ENCODE measurements at places on chromosomes 6 and 20.
A peak's percentile ranks its signal among the peaks of the same experiment; 100 is the strongest.

DNA sequence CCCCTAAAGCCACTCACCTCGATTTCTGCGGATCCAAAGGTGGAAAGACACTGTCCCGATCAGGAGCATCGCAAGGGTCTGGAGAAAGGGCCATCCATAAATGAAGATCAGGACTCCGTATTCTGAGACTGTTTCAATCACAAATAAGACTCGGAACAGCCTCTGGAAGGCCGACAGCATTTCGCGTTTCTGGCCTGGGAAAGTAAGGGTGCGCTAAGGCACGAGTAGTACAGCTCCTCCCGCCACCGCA, 44.6 kb downstream of the DPPA5 start:
- no peak for DNase-seq

- DNase-seq, result no peak
These were observed 77.6 kb upstream of the MOCS1 start for GRCh38 chr6:40011844-40012243.

- no peak for DNase-seq
These were observed 131.7 kb downstream of the PXDC1 start for GRCh38 chr6:3619800-3620199.

GRCh38 chr6:117464700-117465099, 17.8 kb upstream of the DCBLD1 start:
- no peak for DNase-seq

DNA sequence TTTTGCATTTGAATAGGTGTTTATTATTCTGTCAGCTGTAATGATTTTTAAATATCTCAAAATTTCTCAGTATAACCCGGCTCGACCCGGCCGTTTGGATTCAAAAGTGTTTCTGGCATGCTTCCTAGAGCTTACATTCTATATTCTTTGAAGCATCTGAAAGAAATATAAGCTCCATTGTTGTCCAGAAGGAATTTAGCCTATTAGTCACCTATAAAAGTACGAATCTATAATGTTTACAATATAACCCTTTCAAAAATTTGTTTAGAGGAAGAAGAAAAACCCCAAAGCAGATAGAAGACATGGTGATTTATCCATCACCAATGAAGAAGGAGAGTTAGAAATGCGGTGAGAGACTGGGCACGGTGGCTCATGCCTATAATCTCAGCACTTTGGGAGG, 22.3 kb upstream of the HECA start:
- no peak for DNase-seq

DNA sequence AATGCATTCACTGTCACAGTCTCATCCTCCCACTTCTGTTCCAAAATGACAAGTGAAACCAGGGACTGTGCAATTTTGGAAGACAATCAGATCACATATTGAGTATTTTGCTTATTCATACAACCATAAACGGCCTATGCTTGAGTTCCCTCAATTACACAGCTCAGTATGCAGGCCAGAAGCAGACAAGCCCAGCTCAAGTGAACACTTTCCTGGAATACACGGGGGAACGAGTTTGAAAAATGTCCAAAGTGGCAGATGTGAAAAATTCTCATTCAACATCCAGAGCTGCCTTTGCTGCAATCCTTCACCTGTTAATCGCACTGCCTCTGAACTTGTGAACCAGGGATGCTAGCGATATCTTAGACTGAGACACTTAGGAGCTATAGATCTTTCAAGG, 190.2 kb downstream of the COL9A1 start:
- no peak for DNase-seq

DNA sequence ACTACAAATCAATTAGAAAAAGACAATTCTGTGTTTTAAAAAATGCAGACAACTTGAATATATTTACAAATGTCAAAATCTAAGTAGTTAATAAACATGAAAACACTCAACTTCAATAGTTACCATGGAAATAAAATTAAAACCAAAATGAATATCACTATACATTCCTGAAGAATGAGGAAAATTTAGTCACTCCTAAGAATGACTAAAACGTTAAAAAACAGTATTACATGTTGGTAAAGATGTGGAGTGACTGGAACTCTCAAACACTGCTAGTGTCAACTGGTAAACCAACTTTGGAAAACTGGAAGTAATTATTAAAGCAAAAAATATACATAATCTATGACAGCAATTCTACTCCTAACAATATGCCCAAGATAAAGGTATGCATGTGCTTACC, 36.3 kb downstream of the AHI1 start:
- DNase-seq, result no peak

- no peak for DNase-seq
These were observed 21.4 kb downstream of the BPIFA1 start for GRCh38 chr20:33257237-33257636.

DNA sequence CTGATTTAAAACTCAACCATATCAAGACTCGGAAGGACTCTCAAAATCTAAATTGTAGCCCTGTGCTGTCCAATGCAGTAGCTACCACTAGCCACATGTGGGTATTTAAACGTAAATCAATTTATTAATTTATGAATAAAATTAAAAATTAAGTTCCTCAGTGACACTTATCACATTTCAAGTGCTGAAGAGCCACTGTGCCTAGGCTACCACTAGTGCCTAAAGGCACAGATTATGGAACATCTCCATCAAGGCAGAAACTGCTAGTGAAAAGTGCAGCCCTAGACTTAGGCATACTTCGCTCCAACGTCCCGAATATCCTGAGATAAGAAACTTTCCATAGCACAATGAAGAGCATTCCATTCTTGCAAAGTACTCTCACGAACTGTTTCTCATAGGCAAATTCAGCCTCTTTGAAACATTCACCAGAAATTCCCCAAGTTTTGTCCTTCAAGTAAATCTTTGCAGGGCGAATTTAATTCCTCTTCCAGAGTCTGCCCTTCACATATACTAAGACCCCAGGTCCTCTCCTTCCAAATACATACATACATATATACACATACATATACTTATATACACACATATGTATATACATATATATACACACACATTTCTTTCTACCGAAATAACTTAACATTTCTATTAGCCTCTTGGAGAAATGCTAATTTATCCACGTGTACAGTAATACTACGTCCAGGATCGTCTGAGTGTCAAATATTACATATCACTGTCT, 1.3 kb downstream of the SUPT3H start:
- DNase-seq, result peak; percentile 5

GRCh38 chr20:10919396-10920140, 245.8 kb upstream of the JAG1 start:
- DNase-seq, result no peak

- DNase-seq, result no peak
These were observed 1.5 kb downstream of the COL21A1 start for GRCh38 chr6:56245903-56246351.

DNA sequence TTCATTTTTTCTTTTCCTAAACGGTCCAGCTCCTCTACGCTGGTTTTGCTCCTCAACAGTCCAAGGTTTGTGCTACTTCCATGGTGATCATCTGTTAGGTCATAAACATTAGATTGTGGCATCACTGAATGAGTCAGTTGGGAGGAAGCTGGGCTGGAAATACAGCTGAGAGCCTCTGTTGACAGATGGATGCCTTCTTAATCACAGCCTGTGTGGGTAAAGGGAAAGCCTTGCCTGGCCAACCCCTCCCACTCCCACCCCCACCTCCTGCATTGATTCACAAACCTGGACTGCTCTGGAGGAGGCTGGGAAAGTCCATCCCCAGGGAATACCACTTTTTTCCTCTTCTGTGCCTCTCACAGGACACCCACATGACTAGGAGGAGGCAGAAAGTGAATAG, 180.6 kb upstream of the CCN2 start:
- DNase-seq, result peak; percentile 55

DNA sequence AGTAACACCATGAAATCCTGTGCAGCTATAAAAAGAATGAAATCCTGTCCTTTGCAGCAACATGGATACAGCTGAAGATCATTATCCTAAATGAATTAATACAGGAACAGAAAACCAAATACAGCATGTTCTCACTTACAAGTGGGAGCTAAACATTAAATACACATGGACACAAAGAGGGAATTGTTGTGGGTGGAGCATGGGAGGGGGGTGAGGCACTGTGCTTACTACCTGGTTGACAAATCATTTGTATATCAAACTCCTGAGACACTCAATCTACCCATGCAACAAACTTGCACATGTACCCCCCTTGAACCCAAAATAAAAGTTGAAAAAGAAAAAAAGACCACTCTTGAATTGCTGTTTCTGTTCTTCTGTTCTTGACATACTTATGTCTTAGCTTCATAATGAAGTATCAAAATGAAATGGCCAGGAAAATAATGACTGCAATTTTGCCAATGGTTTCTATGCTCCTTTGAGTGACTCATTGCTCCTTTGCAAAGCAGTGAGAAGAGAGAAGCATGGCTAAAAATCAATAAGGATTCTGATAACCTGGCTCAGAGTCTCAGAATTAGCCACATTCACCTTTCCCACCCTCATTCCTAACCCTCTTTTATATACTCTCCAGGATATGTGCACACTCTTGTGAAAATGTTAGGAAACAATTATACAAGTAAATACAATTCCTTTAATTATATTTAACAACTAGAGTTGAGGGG, 71.0 kb downstream of the CYP39A1 start:
- DNase-seq, result no peak

- no peak for DNase-seq
These were observed 43.4 kb downstream of the LRFN2 start for GRCh38 chr6:40543776-40544175.

GRCh38 chr20:48403167-48403761, 424.5 kb downstream of the PREX1 start:
- no peak for DNase-seq

GRCh38 chr20:24483435-24484080, 14.1 kb downstream of the SYNDIG1 start:
- no peak for DNase-seq

GRCh38 chr6:13065581-13065980, 262.8 kb downstream of the TBC1D7 start:
- no peak for DNase-seq

DNA sequence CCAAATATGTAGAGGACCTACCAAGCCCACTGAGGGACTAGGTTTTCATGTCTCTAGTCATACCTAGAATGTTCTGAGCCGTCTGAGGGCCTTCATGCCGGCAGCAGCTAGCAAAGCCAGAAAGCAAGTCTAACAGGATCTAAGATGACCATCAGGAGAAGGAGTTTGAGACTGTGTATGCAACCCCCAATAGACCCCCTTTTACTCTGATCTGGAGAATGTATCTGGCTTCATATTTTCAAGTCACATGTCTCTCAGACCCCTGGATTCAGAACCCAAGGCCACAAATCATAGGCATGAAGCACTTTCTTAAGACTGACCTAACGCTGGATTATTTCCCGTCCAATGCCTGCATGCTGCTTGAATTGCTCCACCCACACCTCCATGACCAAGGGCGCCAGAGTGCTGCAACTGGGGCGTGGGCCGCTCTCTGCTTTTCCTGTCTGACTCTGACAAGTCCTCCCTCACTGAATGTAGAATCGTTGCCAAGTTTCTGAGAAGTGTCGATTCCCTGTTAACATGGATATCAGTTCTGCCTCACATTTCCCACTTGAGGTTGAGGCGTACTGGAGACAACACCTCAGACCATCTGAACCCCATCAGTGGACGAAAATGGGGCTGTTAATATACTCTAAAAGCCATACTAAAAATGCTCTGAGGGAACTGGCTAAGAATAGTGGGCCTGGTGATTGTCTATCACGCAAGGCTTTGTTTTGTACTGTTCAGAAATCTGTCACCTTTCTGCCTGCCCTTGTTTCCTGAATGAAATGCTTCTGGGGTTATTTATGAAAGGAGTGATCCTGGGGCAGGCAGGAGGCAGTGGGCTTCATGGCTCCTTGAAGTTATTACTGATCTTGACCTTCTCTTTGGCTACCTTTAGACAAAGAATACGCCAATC, 23.9 kb upstream of the ASXL1 start:
- DNase-seq, result no peak

GRCh38 chr6:155411154-155412052, 44.2 kb downstream of the NOX3 start:
- no peak for DNase-seq

- DNase-seq, result peak; percentile 44
These were observed 107.1 kb downstream of the COL12A1 start for GRCh38 chr6:75098709-75099108.

GRCh38 chr6:71157345-71157744, 131.3 kb upstream of the OGFRL1 start:
- no peak for DNase-seq

DNA sequence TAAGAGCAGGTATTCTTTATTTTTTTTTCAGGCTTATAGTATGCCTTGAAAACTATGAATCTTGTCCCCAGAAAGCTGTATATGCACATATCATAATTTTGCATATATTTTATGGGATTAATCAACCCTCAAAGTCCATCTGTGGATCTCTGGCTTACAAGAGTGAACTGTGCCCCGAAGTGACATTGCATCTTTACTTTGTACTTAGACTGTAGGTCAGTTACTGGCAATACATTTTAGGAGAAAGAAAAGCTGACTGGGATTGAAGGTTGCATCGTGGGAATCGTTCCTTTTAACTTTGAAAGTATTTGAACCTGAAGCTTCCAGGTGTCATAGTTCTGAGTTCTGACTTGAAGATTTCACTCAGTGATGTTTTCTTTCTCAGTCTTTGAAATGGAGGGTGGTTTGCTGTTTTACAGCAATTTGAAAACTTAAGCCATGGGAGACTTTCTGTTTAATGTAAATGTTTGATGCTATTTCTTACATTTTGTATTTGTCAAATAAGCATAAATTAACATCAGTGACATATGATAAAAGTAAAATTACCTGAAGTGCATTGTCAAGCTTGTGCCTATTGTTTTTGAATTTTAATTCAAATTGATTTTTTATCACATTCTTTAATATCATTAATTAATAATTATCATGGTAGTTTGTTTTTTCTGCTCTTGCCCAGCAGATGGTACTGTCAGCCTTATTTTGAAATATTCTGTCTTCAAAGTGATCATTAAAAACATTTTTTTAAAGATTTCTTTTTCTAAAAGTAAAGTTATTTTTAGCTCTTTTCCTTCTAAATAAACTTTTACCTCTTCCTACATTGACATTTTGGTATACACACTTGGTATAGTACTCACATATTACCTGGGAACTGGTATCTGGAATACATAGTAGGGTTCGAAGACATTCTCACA, 29.0 kb downstream of the L3MBTL3 start:
- DNase-seq, result no peak

Data from SW480 (cell line).